CD4-positive, alpha-beta T cell (primary cell): ENCODE measurements at places on chromosomes 12 and 14.

GRCh38 chr12:62917926-62918325 is 17.0 kb downstream of the PPM1H start:
- DNase-seq, result no peak

- DNase-seq, result no peak
Observed at GRCh38 chr12:120847814-120848213, 56.3 kb downstream of the SPPL3 start.

- DNase-seq, result no peak
Observed at GRCh38 chr12:79634957-79635471, 55.8 kb downstream of the PAWR start.

DNA sequence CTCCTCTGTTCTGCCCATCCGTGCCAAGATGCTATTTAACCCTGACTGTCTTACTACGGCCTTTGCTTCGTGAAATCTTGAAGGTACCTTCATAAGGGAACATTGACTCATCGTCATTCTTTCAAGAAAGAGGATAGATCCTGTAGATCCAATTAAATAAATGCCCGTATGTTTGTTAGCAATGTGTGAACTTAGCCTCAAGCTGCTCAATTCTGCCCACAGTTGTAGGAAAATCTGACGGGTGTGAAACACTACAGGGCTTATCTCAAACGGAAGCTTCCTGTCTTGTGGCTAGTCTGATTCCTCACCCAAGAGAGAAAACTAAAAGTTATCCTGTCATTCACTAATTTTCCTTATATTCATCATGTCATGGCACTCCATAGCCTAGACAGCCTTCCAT is 168.0 kb upstream of the TBX3 start:
- no peak for DNase-seq

DNA sequence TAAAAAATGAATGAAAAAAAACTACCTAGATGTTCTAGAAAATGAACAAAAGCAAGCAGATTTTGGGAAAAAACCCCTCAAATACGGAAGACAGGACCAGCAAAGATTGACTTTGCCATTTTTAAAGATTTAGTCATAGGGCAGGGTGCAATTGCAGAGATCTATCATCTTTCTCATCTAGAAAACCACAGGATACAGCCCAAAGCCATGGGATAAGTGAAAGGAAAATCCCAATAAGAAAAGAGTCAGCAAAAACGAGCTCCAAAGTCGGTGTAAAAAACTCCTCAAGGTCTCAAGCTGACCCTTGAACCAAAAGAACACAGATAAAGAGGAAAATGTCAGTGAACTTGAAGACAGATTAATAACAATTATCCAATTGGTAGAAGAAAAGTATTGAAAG is 28.0 kb downstream of the CEP290 start:
- DNase-seq, result no peak

- DNase-seq, result no peak
Observed at GRCh38 chr14:62796431-62796830, 248.8 kb downstream of the KCNH5 start.

DNA sequence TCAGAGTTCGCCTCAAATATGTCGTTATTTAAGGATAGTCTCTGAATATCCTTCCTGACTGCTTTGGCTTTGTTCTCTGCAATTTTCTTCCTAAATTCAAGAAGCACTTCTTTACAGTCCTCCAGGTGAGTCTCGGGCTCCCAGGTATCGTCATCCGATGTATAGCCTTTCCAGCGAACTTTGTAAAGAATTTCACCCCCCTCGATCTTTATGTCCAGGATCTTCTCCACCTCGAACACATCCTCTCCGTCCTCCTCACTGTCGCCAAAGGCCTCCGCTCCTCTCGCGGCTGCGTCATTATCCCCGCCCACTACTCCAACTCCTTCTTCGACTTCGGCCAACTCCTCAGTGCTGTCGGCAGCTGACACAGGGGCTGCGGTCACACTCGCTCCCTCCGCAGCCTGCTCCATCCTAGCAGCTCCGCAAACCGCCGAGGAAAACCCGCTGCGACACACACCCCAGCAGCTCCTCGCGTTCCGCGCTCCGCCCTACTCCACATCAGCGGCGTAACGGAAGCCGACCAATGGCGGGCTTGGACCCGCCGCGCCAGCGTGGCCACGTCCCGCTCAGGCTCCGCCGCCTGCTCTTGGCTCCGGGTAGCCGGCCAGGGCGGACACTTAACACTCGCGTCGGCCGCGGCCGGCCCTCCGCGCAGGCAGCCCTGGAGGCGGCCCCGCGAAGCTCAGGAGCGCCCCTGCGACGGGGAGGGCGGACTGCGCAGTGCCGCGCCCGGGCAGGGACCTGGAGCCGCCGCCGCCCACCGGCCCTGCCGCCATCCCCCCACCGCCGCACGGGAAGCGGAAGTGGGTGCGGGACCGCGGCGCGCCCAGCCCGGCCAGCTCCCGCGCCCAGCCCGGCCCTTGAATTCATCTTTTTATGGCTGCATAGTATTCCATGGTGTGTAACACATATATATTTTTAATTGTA is 4.1 kb downstream of the CD163L1 start:
- no peak for DNase-seq

- no peak for DNase-seq
Observed at GRCh38 chr14:84477996-84478395, 1051.9 kb upstream of the FLRT2 start.

DNA sequence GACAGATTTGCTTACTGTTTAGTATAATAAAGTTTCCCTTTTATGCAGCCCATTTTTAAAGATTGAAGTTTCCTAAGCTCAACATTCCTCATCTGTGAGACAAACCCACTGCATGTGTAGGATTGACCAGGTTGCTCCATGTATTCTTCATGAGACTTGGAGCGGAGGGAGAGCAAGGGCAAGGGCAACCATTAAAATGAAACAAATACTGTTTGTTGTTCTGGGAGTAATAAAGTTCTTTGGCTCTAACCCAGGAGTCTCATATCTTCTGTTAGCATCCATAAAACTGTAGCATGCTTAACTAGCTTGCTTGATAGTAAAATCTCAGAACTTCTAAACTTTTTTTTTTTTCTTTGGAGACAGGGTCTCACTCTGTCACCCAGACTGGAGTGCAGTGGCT is 74.2 kb downstream of the NTS start:
- DNase-seq, result no peak

- DNase-seq, result no peak
Observed at GRCh38 chr14:55654243-55654642, 74.2 kb downstream of the KTN1 start.

DNA sequence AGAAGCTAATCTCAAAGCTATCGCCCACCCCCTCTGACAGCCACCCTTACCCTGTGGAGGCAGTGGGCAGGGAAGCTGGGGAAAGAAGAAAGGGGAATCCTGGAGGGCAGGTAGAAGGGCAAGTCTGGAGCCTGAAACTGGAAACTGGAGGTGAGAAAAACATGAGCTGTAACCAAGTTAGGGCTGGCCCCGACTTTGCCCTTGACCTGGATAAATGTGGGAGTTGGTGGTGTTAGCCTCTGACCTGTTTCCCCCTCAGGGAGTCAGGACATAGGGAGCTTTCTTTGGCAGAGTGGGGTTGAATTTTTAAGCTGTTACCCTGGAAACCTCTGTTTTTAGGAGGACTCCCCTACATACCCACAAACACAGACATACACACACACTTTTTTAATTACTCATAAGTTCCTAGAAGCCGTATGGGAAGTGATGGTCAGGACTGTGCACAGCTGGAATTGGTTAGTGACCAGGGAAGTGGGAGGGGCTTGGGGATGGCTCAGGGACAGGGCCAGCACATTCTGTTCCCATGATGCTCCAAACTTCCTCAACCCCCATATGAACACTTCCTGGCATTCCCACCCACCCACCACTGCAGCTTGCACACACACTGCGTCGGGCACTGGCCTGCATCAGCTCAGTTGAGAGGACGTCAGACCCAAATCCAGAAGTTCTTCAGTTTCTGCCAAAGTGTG is 5.0 kb upstream of the MMP19 start:
- no peak for DNase-seq

DNA sequence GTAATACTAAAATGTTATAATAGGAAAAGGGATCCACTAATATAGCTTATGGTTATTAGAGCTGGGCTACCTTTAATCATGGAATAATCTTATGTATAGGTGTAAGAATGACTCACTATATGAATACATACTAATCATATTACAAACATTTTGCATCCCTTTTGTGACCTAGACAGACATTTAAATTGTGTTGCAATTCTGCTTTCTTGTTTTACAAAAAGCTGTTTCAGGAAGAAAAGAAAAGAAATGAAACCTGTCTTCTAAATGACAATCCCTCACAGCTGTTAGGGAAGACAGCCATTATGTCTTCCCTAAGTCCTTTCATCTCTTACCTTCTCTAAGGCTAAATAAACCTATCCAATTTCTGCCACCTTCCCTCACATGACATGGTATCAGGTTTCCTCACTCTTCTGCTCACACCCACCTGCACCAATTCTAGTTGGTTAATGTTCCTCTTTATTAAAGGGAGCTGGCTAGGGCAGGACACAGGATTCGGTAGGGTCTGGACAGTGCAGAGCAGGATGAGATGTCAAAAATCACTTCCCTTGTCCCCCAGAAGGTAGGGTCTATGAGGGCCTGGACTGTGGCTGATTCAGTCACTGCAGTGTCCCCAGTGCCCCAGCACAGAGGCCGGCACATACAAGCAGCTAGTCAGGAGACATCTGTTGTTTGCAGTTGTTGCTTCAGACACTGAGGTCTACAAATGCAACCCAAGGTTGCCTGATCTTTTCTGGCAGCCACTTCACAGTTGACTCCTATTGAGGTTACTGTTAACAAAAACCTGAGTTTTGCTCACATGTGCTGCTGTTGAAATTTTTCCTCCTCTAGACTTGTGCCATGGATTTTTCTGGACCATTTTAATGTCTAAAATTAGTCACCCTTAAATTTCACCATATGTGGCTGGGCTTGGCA is 3.7 kb downstream of the DHRS7 start:
- DNase-seq, result no peak

DNA sequence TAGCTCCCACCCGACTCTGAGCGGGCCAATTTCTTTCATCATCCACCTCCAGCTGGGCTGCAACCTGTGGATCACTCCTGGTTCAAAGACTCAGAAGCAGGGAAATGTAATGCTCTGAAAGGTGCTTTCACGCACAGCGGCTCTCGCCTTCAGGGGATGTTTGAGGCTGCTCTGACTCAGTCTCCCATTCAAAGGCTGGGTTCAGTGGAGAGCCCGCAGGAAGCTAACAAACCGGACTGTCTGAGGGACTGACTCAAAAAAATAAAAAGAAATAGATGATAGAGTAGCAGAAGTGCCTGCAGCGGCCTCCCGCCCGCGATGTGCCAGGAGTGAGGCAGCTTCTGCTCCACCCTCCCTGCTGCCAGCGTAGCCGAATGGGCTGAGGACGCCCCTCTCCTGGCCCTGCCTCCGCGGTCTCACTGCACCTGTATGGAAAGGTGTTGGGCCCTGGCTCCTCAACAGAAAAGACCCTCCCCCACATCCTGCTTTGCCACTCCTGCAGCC is 98.0 kb downstream of the GCH1 start:
- DNase-seq, result no peak

DNA sequence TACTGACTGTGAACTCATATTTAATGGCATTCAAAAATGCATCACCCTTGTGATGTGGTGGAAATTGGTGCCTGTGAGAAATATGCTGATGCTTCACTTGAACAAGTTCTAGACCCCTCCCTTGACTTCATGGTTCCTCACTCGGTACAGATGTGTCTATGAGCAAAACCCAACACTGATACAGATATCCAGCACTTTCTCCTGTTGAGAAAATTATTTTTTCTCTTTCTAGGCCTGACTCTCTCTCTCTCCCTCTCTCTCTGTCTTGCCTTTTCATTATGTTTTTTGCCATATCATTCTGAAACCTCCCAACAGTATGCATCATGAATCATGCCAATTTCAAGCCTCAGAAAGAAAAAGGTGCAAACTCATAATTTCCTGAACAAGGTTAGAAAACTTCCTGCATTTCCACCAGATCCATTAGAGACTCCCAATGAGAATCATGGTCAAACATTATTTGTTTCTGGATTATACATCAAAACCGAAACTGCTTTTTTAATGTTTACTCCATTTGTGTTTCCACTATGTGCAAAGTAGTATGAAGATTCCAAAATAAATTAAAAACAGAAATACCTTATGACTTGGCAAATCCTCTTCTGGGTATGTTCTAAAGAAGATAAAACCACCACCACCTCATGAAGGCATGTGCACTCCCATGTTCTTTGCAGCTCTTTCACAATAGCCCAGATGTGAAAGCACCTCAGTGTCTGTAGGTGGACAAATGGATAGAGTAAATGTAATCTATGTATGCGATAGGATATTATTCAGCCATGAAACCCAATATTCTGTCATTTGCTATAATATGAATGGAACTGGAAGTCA is 543.6 kb downstream of the TMEM121 start:
- no peak for DNase-seq

- DNase-seq, result no peak
Observed at GRCh38 chr14:82655770-82656169, 1122.1 kb upstream of the SEL1L start.

GRCh38 chr12:6364044-6364374 is 11.4 kb downstream of the SCNN1A start:
- DNase-seq, result peak; percentile 38

DNA sequence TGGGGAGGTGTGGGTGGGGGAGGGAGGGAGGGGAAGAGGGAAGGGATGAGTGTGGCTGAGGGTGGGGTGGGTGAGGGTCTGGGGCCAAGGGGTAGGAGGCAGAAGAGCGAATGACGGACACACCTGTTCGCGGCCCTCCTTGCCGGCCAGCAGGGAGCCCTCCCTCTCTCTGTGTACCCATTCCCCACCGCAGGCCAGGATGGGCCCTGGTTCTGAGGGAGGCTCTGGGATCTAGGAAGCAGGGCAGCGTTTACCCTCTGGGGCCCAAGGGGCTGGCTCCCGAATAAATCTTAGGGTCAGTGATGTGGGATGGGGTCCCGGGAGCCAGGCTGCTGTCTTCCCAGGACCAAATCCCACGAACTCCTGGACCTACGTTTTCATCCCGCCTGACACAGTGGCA is 46.0 kb upstream of the ESRRB start:
- no peak for DNase-seq

DNA sequence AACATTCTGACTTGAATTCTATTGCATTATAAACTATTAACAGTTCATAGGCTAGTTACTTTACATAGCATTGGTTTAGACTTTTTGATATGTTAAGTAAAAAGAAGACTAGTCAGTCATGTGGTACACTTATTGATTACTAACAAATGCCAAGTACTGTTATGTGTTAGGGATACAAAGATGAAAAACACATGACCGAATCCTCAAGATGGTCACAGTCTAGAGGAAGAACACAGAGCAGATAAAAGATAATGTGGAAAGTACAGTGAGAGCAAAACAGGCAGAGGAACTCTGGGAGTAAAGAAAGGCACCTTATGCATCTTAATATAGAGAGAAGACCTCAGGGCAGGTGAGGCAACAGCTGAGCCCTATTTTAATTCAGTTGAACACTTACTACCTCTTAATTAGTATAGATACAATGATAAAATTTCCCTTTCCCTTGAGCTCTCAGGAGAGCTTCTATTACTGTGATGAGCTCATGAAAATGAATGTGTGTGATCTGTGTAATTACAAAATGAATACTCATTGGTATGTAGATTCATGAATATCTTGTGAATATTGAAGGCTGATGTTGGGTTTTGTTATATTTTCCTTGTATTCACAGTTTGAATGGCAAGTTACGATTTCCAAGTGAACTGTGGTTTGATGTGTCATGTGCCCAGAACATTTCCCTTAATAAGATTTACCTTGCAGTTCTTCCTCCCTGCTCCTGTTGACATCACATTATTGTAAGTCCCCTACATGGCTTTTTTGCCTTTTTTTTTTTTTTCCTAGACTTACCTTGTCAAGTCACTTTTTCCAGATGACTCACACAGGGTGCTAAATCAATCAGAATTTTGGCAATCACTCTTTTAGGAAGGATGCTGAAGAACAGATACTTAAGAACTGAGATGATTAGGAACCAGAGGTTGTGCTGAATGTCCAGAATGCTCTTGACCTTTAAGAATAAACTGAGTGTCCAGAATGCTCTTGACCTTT is 29.5 kb upstream of the MSRB3 start:
- no peak for DNase-seq
